Activated gamma-delta T cell (primary cell): ENCODE measurements at places on chromosomes 11 and 22.

DNA sequence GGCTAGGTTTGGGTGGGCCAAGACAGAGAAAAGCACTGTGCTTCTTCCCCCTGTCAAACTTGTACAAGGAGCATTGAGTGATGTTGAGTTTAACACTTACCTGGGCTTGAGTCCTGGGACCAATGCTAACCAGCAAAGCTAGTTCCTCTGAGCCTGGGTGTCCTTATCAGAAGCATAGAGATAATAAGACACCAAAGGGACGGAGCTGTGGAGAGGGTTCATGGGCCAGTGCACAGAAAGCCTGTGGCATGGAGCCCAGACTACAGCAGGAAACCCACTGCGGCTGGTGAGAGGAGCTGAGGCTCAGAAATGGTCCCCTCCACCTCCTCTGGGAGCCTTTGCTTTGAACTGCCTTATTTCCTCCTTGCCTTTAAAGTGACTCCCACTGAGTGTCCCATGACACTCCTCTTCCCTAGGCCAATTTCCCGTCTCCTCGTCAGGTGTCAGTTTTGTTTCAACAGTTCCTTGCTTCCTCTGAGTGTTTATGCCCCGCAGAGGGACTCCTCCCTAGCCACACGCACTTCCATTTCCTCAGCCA is 9.4 kb downstream of the SLCO2B1 start:
- DNase-seq, result no peak

- no peak for DNase-seq
Observed at GRCh38 chr11:73576185-73576614, 21.7 kb downstream of the FAM168A start.

DNA sequence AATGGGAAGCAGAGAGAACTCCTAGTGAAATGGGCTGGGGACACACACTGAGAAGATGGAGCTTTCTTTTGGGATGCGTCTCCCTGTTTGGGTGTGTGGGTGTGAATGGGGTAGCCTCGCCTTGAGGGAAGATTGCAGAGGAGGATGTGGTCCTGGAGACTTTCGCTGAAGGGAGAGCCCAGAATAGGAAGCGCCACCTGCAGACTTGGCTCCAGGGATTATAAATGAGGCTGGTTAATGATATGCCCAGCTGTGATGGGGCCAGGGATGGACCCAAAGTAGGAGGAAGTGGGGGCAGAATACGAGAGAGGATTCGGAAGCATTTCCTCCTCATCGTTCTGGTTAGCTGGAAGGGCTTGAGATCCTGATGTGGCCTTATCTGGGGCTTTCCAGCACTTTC is 13.7 kb downstream of the RELT start:
- no peak for DNase-seq

DNA sequence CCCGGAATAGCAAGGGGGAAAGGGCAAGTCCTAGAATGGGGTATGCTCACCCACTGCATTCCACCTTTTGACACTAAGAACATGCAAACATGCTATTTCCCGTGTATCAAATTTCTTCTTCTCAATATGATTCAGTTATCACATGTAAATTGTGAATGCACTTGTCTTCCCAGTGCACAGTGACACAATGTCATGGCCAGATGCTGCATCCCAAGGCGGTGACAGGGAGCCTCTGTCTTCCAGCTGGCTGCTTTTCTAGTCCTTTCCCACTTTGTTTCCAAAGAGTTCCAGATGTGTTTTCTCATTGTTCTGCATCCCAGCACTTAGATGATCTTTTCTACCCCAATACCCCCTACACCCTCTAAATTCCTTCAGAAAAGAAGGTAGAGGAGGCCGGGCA is 12.4 kb downstream of the SLC25A18 start:
- no peak for DNase-seq

GRCh38 chr11:63643205-63643604 is 28.0 kb downstream of the ATL3 start:
- no peak for DNase-seq

DNA sequence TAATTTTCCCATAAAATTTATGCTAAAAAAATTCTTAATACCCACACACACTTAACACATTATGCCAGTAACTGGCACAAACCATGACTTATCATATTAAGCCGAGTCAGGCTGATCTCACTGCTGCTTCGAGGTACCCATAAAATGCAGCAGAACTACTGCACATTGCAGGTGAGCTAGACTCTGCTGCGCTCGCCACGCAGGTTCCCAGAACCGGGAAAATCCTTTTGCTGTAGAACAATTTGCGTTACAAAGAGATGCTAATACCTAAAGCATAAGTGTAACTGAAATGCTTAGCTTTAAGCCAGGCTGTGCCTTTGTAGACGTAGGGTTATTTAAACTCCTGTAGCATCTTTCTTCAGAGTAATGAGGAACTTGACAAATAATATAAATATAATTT is 200.3 kb downstream of the MSANTD4 start:
- DNase-seq, result no peak

DNA sequence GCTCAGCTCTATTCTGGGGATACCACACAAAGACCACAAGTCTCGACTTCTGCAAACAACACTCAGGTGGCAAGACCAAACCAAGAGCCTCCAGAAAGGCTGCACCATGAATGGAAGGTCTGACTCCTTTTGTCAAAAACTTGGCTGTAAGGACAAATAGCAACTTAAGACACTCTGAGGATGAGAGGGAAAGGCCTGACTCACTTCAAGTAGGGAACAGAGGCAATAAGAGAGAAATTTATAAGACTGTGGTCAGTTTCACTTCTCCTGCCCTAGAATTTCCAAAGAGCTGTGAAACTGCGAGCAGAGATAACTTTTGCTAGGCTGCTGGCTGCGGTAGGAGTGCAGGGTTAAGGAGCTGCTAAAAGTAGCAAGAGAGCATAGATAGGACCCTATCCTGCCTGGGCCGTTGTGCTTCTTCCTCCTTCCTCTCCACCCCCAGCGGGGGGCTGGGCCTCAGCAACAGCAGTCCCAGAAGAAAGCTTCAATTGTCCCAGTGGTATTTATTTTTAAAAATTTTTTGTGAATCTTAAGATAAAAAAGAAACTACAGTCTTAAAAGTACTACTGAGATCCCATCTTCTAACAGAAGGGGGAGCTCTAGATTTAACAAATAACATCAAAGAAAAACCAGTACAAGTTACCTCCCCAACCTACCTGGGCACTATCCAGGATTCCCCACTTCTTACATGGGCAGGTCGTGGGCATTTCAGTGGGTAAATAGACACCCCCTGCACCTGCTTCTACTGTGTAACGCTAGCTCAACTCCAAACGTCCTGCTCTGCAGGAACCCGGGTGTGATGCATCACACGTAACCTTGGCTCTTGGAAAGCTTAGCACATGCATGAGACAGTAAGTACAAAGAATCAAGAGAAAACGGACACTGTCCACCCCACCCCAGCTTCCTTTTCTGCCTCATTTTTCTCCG is 66.4 kb downstream of the SGSM3 start:
- no peak for DNase-seq

GRCh38 chr11:65593518-65594414 is 1.8 kb downstream of the KCNK7 start:
- DNase-seq, result no peak

- DNase-seq, result no peak
Observed at GRCh38 chr11:18608376-18608775, 8.8 kb downstream of the MISFA start.

DNA sequence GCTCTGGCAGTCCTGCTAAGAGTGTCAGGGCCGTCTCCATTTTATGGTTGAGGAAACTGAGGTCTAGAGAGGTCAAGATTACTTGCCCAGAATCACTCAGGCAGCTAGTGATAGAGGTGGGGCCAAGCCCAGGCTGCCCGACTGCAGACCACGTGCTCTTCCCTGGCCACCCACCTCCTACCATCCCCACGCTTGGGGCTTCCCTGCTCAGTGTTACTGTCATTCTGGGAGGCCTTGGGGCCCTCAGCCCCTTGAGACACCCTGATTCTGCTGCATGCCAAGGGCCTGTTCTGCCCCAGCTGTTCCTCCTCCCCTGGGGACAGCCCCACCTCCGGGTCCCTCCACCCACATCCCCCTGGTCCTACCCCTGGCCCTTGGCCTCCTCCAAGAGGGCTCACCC is 17.2 kb upstream of the TAB1 start:
- DNase-seq, result no peak

GRCh38 chr11:126231725-126232459 is 20.3 kb downstream of the FAM118B start:
- no peak for DNase-seq

DNA sequence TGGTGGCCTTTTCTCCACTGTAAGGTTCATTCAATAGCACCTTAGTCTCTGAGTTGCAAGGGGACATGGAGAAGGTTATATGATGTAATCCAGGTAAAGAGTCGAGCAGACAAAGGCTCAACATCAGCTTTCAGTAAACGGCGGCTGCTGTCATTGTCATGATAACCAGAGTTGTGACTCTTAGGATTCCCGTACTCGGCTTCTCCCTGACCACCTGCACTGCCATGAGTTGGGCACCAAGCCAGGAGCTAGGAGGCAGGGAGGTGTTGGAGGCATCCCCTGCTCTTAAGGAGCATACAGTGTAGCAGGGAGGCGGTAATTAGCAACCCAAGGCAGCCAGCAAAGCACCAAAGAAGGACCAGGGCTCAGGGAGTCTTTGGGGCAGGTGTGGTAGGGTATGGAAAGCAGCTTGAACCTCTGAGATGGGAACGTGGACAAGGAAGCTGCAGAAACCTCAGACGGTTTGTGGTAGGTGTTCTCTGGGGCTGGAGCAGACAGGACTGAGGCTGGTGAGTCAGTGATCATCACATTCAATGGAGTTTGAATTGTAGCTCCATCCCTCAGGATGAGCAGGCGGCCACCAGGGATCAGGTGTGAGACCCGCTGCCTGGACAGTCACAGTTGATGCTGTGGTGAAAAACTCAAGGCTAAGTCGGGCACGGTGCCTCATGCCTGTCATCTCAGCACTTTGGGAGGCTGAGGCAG is 31.7 kb downstream of the LIF start:
- no peak for DNase-seq
